ENCODE measurements at places on chromosomes 7 and 10. TPM values are rescaled to one million over a fixed set of nuclear protein-coding genes. Genes with fewer than 3 reads are reported as not detected.

DNA sequence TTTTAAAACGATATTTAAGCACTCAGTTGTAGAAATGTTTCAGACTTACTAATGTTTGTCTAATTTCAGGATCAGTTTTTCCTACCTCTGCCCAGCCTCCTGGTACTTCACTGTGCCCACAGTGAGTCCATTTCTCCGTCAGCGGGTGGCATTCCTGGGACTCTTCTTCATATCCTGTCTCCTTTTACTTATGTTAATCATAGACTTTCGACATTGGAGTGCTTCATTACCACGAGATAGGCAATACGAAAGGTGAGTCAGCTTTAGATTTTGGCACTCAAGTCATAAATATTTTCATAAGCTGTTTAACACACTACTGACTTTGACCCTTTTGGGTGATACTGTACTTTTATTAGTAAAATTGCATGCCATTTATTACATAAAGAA is 2.1 kb downstream of the ENTPD7 start:
- DNase-seq, result no peak
- H3K4me3 ChIP-seq, result no peak overlapping the region
- no peak overlapping the region for H3K27ac ChIP-seq
- H3K36me3 ChIP-seq, result no peaks in the 10 kb centered on the region
- H3K27me3 ChIP-seq, result peaks cover 11% of the 10 kb centered on the region

The LIPJ gene
- total RNA-seq, result not detected

GRCh38 chr7:128868624-128869137 is 6.0 kb downstream of the ATP6V1F start:
- peaks cover 42% of the 10 kb centered on the region for H3K27me3 ChIP-seq
- DNase-seq, result no peak
- peak overlapping the region; percentile 63 for H3K4me3 ChIP-seq
- no peaks in the 10 kb centered on the region for H3K36me3 ChIP-seq

The MICALL2 gene
- 8.5 TPM for total RNA-seq

The ACSL5 gene
- not detected for total RNA-seq

The CRYGN gene
- total RNA-seq, result 1.0 TPM

DNA sequence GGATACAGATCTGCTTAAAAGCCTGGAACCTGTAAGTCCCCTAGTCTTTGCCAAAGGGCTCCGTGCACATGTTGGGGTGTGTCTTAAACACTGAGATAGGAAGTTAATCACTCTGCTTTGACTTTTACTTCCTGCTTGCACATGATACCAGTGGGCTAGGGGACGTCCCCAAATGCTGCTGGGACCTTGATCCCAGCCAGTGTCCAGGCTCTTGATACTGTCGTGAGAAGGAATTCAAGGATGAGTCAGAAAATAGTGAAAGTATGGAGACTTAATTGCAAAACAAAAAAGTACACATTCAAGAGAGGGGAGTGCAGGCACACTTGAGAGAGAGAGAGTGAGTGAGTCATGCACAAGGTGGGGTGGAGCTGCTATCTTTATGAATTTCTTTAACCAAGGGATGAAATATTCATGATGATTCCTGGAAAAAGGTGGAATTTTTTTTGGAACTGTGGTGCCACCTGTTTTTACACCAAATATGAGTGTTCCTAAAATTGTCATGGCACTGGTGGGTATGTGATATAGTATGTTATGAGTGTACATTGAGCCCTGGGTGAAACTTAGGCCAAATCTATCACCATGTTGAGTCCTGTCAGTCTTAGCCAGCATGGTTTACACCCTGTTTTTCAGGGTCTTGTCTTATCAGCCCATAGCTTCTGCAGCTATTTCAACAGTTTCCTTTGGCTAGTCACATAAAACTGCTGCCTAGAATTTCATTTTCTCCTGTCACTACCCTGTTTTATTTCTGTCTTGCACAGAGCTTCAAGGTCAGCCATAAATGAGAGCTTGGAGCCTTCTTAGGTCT is 88.3 kb upstream of the CYP26C1 start:
- H3K27me3 ChIP-seq, result no peaks in the 10 kb centered on the region
- no peak overlapping the region for H3K4me3 ChIP-seq
- DNase-seq, result no peak
- no peaks in the 10 kb centered on the region for H3K4me1 ChIP-seq

- no peak for DNase-seq
- no peaks in the 10 kb centered on the region for H3K4me1 ChIP-seq
- H3K27me3 ChIP-seq, result no peaks in the 10 kb centered on the region
- no peak overlapping the region for H3K27ac ChIP-seq
- H3K36me3 ChIP-seq, result no peaks in the 10 kb centered on the region
Measured at GRCh38 chr7:101560856-101561255, 68.2 kb downstream of the MYL10 start.

The TRPV5 gene
- not detected for total RNA-seq

GRCh38 chr10:64286533-64286932 is 765.3 kb downstream of the REEP3 start:
- no peak overlapping the region for H3K4me3 ChIP-seq
- DNase-seq, result no peak
- H3K27me3 ChIP-seq, result no peaks in the 10 kb centered on the region
- H3K4me1 ChIP-seq, result no peaks in the 10 kb centered on the region
- no peak overlapping the region for H3K27ac ChIP-seq

GRCh38 chr7:132463922-132464321 is 112.3 kb downstream of the PLXNA4 start:
- H3K27ac ChIP-seq, result no peak overlapping the region
- no peak for DNase-seq
- no peak overlapping the region for H3K4me3 ChIP-seq

The RFC2 gene
- total RNA-seq, result 90.5 TPM

- H3K4me1 ChIP-seq, result no peaks in the 10 kb centered on the region
- H3K27me3 ChIP-seq, result peaks cover 3% of the 10 kb centered on the region
- H3K4me3 ChIP-seq, result no peak overlapping the region
- no peak for DNase-seq
- H3K36me3 ChIP-seq, result no peaks in the 10 kb centered on the region
Measured at GRCh38 chr7:157479326-157479725, 142.5 kb downstream of the DNAJB6 start.

- no peaks in the 10 kb centered on the region for H3K36me3 ChIP-seq
- no peak overlapping the region for H3K4me3 ChIP-seq
- DNase-seq, result no peak
- H3K4me1 ChIP-seq, result no peaks in the 10 kb centered on the region
- H3K27me3 ChIP-seq, result no peaks in the 10 kb centered on the region
Measured at GRCh38 chr10:89043052-89043451, 52.5 kb downstream of the FAS start.

- no peak overlapping the region for H3K4me3 ChIP-seq
- H3K27ac ChIP-seq, result no peak overlapping the region
- no peak for DNase-seq
- no peaks in the 10 kb centered on the region for H3K4me1 ChIP-seq
- H3K27me3 ChIP-seq, result no peaks in the 10 kb centered on the region
Measured at GRCh38 chr10:98186681-98187080, 52.2 kb downstream of the R3HCC1L start.

GRCh38 chr7:133674079-133674763 is 421.3 kb downstream of the EXOC4 start:
- DNase-seq, result no peak
- no peaks in the 10 kb centered on the region for H3K4me1 ChIP-seq
- no peak overlapping the region for H3K4me3 ChIP-seq
- no peaks in the 10 kb centered on the region for H3K36me3 ChIP-seq

DNA sequence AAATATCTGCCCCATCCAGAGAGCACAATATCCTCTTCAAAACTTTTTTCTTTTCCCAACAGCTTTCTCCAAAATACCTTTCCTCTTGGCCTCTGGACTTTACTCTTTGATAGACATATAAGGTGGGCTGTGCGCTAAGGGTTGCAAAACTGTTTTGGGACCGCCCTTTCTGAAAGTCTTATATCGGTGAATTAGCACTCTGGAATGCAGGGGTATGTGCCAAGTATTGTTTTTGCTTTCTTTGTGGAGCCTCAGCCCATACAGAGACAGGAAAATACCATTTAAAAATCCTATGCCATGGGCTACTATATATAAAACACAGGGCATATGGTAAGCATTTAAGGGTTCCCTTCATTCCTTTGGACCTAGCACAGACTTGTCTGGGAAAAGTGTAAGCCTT is 37.7 kb downstream of the PPP1R17 start:
- no peaks in the 10 kb centered on the region for H3K36me3 ChIP-seq
- DNase-seq, result no peak
- H3K27ac ChIP-seq, result no peak overlapping the region
- H3K4me1 ChIP-seq, result no peaks in the 10 kb centered on the region

The VWA2 gene
- 2.6 TPM for total RNA-seq

- H3K27me3 ChIP-seq, result peaks cover 52% of the 10 kb centered on the region
- no peak overlapping the region for H3K27ac ChIP-seq
- peaks cover 17% of the 10 kb centered on the region for H3K4me1 ChIP-seq
- H3K36me3 ChIP-seq, result no peaks in the 10 kb centered on the region
Measured at GRCh38 chr7:4702961-4703512, 20.9 kb downstream of the FOXK1 start.

DNA sequence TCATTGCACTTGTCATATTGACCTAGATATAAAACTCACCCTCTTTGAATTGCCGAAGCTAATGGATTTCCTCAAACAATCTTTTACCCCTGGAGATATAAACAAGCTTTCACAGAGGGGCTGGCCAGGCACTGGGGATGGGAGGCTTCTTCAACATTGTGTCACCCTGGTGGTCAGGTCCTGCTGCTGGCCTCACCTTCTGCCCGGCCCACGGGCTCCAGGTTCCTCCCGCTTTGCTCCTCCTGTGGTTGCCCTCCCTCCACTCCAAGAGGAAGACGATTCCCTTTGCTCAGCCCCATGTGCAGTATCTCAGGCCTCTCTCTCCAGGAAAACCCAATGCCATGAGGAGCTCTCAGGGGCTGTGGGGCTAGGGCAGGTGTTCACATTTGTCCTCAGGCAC is 118.1 kb upstream of the ADCY1 start:
- no peak for DNase-seq
- H3K27me3 ChIP-seq, result no peaks in the 10 kb centered on the region
- no peak overlapping the region for H3K4me3 ChIP-seq
- no peaks in the 10 kb centered on the region for H3K4me1 ChIP-seq

The INTS1 gene
- total RNA-seq, result 104 TPM

DNA sequence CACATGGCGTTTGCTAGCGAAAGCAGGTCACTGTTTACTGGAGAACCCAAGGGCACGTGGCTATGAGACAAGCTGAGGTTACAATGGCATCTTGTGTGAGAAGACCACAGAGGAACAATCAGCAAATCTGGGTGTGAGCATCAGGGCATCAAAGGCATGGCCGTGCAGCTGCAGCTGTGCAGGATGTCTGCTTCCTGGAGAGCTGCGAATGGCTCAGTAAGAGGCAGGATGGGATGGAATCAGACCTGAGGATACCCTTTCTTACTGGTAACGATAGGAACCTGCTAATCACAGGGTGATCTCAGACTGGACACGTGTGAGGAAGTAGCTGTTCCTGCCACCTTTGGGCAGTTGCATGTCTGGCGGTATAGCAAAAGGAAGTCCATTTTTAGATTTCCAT is 119.5 kb downstream of the RNF216 start:
- no peaks in the 10 kb centered on the region for H3K36me3 ChIP-seq
- no peak for DNase-seq
- H3K4me1 ChIP-seq, result peaks cover 6% of the 10 kb centered on the region

- no peaks in the 10 kb centered on the region for H3K4me1 ChIP-seq
- DNase-seq, result no peak
- H3K4me3 ChIP-seq, result no peak overlapping the region
Measured at GRCh38 chr10:86658261-86658741, 4.0 kb downstream of the OPN4 start.

Data from H1 (cell line).